CD4-positive, alpha-beta T cell treated with Interleukin-6 for 4 hours (primary cell): ENCODE measurements at places on chromosomes 13 and 19.

GRCh38 chr19:3284759-3285646, 60.5 kb downstream of the CELF5 start:
- peak; percentile 39 for DNase-seq

GRCh38 chr19:53908106-53908934, 758 bp upstream of the CACNG7 start:
- DNase-seq, result peak; percentile 46

- DNase-seq, result no peak
These were observed 223.0 kb downstream of the TSHZ3 start for GRCh38 chr19:31126236-31126635.

DNA sequence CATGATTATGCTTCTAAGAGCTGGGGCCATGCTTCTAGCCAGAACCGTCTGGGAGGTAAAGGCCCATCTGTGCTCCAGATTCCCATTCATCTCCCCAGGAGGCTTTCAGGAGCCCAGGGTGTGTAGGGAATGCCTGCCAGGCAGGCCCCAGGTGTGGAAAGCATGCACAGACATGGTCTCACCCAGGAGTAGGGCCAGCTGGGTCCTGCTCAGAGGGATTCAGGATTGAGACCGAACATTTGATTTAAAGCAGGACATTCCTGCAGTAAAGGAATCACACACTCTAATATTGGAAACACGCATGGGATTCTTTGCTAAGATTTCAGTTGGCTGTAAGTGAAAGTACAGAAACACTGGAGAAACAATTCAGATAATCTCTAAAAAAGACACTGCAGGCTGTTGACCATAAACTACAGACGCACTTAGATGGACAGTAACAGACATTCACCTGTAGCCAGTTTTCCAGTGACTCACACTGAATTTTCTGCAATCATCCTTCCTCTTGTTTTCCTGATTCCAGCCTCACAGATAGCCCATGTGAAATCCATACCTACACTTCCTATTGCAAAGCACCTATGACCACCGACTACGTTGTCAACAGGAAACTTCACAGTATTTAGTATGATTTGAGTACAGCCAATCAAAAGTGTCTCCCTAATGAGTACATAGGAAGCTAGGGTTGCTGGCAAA, 257.8 kb downstream of the TBC1D4 start:
- no peak for DNase-seq

DNA sequence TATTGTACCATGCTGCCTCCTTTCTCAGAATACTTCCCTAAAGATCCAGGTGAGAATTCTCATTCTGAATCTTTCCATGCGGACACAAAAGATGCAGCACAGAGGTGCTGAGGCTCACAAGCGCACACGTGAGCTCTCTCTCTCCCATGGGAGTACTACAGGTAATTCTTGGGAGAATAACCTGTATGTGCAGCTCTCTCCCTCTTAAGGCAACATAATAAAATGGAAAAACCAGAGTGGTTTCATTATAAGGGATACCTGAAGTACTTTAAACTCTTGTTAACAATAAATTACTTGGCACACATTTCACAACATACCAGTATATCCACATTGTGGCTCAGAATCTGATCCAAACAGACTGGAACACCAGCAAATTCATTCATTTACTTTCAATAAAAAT, 40.4 kb downstream of the INTS6 start:
- no peak for DNase-seq

GRCh38 chr13:102680133-102680717, 14.6 kb downstream of the METTL21C start:
- no peak for DNase-seq

- no peak for DNase-seq
These were observed at the start of gene FREM2 for GRCh38 chr13:38686577-38687245. FREM2 (plus strand) TSS chr13:38687077; CDS start chr13:38687345, 268 bp downstream.

DNA sequence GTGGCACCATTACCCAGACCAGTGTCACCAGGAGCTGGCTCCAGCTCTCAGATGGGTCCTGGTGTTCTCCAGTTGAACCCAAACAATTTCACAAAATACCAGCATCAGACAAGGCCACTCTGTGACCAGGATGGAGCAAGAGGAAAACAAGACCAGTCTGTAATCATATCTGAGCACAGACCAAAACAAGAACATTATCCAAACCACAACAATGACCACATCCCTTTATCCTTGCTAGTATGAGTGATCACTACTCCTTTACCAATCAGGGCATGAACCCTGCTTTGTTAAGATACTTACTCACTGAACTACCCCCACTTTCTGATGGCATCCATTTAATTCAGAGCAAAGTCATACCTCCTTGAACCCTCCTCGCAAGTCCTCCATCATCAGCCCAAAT, 145.9 kb downstream of the NUFIP1 start:
- no peak for DNase-seq

- DNase-seq, result no peak
These were observed 20.4 kb upstream of the OBI1 start for GRCh38 chr13:78679329-78679728.

DNA sequence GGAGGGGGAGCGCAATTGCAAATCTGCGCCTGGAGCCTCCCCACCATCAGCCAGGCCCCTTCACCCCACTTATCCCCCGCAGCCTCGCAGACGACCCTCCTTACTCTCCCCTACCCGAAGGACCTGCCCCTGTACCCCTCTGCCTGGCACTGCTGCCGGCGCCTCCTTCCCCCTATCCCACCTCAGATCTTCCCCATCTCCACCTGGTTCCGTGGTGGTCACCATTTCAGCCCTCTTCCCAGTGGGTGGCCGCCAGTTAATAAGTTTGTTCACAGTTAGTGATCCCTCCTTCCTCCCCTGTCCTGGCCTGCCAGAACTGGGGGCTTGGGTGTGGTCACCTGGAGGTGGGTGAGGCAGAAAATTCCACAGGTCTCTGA, 397 bp downstream of the SLC44A2 start:
- DNase-seq, result no peak

- no peak for DNase-seq
These were observed 1.8 kb downstream of the FXYD1 start for GRCh38 chr19:35140207-35140961.

GRCh38 chr13:25874064-25874737, 177.6 kb downstream of the SHISA2 start:
- peak; percentile 6 for DNase-seq

GRCh38 chr13:52377898-52378297, 28.1 kb downstream of the THSD1 start:
- no peak for DNase-seq

- no peak for DNase-seq
These were observed 50.0 kb upstream of the CALM3 start for GRCh38 chr19:46551164-46551563.

DNA sequence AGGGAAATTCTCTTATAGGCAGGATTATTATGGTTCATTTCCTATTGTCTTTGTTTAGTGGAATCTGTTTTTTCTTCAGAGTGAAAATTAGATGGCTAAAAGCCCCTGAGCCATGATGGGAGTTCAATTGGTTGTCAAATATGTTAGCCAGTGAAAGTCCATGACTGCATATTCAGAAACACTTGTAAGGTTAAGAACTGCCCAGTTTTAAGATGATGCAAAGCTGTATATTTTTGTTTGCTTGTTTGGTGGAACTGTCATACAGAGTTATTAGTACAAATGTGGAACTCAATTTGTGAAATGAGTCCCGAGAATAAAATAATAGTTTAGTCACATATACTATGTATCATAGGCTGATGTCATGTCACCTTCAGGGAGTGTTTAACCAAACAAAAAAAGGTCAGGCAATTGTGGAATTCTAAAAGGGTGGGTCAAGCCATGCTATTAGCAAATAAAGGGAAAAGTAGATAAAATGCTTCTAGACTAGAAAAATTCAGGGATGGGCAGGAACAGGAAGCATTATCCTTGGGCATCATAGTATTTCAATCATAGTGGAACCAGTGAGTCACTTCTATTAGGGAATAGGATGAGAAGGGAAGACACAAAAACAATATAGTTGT, 248.3 kb upstream of the SLITRK1 start:
- DNase-seq, result no peak

- no peak for DNase-seq
These were observed 7.8 kb upstream of the CLC start for GRCh38 chr19:39745643-39746042.

GRCh38 chr19:46755077-46755852, 9.0 kb upstream of the STRN4 start:
- DNase-seq, result no peak

- DNase-seq, result no peak
These were observed 313.3 kb downstream of the GPC6 start for GRCh38 chr13:93539914-93540313.

- no peak for DNase-seq
These were observed 67.8 kb upstream of the CSNK1A1L start for GRCh38 chr13:37173214-37173613.

- DNase-seq, result no peak
These were observed 38.1 kb downstream of the RNF17 start for GRCh38 chr13:24802074-24802473.

DNA sequence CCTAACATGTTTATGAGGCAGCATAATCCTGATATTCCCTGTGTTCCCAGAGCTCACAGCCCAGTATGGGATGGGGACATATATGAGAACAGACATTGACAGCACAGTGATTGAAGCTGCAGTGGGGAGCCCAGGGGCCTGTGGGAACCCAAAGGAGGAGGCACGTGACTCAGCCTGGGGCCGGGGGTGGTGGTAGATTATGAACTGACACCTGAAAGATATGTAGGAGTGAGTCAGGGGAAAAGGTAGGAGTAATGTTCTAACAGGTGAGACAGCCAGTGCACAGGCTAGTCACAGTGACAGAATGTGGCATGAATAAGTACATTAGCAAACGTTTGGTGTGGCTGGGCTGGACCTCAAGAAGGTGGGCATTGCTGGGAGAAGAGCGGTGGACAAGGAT, 29.0 kb downstream of the CKM start:
- no peak for DNase-seq

GRCh38 chr13:53873558-53873957, 844.9 kb downstream of the OLFM4 start:
- DNase-seq, result no peak

- DNase-seq, result no peak
These were observed 163.0 kb upstream of the IRS2 start for GRCh38 chr13:109949397-109949796.

DNA sequence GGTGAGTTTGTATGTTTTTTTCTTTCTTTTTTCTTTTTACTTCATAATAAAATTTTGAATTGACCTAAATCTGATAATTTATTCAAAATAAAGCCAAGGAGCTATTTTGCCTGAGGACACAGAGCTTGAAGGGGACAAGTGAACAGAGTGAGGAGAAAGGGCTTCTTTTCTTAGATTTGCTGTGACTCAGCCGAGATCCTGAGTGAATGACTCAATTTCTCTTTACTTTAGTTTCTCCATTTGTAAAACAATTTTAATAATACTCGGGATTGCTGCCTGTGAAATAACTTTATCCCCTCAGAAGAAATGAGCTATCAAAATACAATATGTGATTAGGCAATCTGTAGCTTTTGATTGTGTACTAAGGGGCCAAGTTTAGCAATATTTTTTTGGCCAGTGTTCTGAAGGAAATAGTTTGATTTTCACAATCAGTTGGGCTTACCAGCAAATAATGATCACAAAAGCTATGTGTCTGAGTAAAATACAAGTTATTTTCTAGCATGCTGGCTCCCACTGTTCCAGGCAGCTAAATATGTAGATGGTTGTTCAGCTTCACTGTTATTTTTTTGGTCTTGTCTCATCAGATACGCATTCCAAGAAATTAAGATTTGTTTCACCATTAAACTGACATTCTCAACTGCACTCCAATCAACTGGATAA, 437.5 kb downstream of the FGF9 start:
- no peak for DNase-seq

DNA sequence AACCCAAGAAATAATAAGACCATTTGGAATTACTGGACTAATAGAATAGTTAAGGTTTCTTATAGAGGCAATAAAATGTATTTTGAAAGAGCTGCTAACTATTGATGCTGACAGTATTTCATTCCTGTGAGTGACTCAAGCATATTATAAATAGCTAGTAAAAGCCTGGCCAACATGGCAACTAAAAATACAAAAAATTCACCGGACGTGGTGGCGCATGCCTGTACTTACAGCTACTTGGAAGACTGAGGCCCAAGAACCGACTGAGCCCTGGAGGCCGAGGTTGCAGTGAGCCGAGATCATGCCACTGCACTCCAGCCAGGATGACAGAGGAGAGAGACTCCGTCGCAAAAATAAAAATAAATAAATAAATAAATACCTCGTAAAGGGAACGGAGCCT, 5.4 kb upstream of the ICAM3 start:
- no peak for DNase-seq

DNA sequence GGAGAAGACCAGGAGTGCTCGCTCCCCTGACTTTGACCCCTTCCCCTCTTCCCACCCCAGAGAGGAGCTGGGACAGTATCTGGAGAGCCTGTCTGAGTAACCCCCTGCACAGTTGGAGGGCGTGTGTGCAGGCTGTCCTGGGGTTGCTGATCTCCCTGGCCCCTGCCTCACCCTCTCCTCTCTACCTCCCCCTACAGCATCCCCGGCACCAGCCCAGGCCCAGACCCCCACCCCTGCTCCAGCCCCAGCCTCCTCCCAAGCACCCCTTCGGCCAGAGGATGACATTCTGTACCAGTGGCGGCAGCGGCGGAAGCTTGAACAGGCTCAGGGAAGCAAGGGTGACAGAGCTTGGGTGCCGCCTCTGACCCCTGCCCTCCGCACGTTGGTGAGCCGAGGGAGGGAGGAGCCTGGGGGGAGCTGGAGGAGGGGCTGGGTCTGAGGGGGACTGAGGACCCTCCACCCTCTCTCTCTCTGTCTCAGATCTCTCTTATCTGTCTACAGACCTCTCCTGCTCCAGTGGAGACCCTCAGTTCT, 8.7 kb downstream of the PROSER3 start:
- DNase-seq, result no peak

GRCh38 chr19:9144920-9145319, 4.7 kb downstream of the ZNF317 start:
- no peak for DNase-seq

DNA sequence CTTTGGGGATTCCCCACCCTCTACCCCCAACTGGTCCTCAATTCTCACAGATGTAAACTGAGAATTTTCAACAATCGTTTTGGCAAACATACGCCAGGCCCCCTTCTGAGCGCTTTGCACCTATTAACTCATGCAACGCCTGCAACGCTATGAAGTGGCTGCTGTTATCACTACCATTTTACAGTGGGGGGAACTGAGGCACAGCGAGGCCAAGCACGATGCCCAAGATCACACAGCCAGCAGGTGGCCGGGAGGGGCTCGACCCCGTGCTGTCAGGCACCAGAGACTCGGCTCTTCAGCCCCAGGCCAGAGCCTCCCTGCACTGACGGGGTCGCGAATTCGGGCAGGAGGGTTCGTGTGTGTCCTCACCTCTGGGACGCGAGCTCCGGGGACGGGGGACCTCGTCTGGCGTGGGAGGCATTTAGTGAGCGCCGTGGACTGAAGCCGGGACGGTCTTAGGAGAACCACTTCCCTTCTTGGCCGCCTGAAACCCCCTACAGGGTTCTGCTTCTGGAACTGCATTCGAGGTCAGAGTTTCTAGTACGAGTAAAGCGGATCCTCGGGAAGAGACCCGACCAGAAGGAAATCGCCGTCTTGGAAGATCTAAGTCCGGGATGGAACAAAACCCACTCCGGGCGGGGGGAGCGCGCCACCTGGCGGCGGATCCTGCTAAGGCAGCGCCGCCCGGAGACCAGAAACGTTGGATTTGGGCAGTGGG, 21.0 kb downstream of the ZNF114 start:
- DNase-seq, result peak; percentile 73

GRCh38 chr19:37466277-37466797, 907 bp downstream of the ZNF569 start:
- DNase-seq, result no peak

- DNase-seq, result no peak
These were observed 59.6 kb downstream of the GPALPP1 start for GRCh38 chr13:45048890-45049407.

GRCh38 chr13:38008636-38009035, 139.1 kb upstream of the TRPC4 start:
- no peak for DNase-seq

GRCh38 chr13:111494641-111495040, 174.2 kb downstream of the TEX29 start:
- DNase-seq, result no peak
